Activated CD8-positive, alpha-beta memory T cell treated with anti-CD3 and anti-CD28 coated beads for 1 hour (primary cell): ENCODE measurements at places on chromosomes 5 and 9.

DNA sequence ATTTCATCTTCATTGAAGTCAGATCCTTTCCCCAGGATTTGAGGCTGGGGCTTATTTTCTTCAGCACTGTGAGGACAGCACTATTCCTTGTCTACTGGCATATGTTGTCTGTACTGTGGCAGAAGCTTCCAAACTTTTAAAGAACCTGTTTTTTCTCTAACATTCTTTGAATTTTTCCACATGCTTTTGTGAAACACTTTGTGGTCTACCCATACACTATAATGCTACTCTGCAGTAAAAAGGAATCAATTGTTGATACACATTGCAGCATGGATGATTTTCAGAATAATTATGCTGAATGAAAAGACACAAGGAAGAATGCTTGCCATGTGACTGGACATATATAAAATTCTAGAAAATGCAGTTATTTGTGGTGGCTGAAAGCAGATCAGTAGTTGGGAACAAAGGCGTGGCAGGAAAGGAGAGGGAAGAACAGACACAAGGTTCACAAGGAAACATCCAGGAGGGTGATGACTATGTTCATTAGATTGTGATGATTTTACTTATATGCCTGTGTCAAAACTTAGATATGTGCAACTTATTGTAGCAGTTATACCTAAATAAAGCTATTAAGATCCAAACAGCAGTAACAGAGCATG is 96.8 kb downstream of the WNK2 start:
- DNase-seq: no peak

DNA sequence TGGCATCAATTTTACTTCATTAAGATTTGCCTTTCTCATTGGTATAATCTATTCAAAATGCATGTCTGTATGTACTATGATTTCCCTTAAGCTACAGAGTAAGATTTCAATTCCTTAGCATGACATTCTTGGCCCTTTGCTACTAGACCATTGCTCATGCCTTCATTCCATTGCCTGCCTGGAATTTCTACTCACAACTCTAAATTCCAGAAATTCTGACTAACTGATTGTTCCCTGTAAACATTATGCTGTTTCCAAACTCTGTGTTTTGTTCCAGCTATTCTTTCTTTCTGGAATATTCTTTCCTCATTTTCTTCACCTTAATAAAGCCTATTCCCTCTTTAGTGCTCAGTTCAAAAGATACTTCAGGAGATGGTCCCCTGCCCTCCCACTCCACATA is 568.8 kb upstream of the SEMA6A start:
- DNase-seq: no peak

GRCh38 chr9:96217294-96217707 is 84.7 kb downstream of the HSD17B3 start:
- no peak for DNase-seq

DNA sequence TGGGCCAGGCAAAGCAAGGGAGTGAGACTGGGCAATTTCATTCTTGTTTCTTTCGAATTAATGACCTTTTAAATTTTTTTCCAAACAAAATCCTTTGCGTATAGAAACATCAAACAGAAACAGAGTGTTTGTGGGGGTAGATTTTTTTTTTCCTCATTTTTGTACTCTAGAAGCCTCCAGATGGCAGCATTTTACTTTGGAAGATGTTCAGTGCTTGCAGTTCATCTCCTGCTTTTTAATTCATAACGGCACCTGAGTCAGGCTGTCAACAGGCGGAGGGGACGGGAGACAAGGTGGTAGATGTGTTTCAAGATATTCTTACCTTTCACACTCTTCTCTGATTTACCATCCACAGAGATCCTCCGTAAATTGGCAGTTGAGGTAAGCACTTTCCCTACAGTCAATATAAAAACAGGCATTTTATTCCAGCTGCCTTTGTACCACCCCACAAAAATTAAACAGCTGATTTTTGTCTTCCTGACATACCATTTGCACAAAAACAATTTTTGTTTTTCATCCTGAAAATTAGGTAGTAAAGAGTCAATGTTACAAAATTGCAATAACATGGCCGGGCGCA is 99.5 kb upstream of the FBXL17 start:
- DNase-seq: no peak

- DNase-seq: no peak
Measured at GRCh38 chr5:29197631-29198454, 1995.6 kb upstream of the CDH6 start.

DNA sequence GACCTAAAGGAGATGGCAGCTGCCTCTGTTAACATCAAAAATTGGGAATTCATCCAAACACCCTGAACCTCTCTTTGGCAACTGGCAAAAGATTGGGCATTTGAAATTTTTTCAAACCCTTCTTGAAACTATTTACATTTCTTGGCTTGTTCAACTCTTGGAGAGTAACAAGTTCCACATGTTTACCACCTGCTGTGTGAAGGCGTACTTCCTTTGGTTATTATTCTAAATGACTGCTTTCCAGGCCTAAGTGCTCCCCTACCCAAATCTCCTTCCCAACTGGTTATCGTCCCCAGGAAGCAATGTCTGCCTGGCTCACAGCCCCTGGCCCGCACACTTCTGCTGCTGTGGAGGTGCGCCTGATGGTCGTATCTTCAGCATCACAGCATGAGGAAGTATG is 422.7 kb downstream of the DMAC1 start:
- DNase-seq: no peak

DNA sequence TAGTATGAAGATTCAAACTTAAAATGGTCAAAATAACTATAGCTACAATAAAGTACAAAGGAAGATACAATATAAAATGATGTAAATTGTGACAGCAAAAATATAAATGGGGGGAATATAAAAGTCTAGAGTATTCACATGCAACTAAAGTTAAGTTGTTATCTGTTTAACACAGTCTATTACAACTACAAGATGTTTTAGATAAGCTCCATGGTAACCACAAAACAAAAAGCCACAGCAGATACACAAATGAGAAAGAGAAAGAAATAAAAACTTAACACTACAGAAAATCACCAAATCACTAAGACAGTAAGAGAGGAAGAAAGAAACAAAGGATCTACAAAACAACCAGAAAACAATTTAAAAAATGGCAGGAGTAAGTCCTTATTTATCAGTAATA is 17.0 kb upstream of the SH3TC2 start:
- no peak for DNase-seq
